Stimulated activated CD4-positive, alpha-beta T cell treated with anti-CD3 and anti-CD28 coated beads, TNF-alpha, amount 100 ng/mL, for 1 hour (primary cell): ENCODE measurements at places on chromosomes 1 and 21.

DNA sequence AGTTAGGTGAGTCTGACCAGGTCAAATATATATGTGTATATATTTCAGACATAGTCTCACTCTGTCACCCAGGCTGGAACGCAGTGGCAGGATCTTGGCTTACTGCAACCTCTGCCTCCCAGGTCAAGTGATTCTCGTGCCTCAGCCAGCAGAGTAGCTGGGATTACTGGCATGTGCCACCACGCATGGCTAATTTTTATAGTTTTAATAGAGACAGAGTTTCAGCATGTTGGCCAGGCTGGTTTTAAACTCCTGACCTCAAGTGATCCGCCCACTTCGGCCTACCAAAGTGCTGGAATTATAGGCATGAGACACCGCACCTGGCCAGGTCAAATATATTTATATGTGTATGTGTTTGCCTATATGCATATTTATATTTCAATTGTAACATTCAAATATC lies 581.5 kb upstream of the B3GALT2 start:
- no peak for DNase-seq

DNA sequence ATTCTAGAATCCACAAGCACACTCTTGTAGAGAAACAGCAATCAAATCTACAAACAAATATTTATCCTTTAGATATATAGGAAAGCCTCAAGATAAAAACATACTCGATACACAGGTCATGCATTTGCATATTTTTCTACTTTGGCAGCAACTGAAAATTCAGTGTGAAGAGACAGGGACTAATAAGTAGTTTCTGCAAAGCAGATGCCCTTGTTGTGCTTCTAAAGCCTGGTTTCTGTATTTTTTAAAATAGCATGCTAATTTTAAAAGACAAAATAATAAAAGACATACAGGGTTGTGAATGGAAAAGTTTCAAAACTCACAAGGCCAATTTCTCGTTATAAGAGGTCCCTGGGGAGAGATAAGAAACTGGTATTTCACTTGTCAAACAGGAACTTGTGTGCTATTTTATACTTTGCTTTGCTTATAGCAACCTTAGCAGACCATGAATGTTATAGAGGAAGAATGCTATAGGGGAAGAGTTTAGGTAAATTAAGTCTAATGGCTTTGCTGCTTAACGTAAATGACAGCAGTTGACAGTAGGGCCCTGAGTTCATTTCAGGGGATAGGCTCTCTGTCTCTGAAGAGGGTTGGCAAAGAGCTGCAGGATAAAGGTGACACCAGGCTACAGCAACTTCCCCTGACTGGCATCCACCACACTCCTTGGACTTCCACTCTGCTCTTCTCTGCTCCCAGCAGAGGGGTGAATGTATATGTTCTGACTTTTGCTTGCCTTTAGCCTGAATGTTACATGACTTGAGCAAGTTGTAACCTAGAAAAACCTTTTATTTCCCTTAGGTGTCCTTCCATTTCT lies 9.4 kb upstream of the RGS13 start:
- DNase-seq, result no peak

GRCh38 chr1:40479156-40479555 lies 2.1 kb downstream of the ZFP69 start:
- DNase-seq, result no peak

- DNase-seq, result no peak
These were observed 45.9 kb downstream of the MORN1 start for GRCh38 chr1:2345297-2346075.

DNA sequence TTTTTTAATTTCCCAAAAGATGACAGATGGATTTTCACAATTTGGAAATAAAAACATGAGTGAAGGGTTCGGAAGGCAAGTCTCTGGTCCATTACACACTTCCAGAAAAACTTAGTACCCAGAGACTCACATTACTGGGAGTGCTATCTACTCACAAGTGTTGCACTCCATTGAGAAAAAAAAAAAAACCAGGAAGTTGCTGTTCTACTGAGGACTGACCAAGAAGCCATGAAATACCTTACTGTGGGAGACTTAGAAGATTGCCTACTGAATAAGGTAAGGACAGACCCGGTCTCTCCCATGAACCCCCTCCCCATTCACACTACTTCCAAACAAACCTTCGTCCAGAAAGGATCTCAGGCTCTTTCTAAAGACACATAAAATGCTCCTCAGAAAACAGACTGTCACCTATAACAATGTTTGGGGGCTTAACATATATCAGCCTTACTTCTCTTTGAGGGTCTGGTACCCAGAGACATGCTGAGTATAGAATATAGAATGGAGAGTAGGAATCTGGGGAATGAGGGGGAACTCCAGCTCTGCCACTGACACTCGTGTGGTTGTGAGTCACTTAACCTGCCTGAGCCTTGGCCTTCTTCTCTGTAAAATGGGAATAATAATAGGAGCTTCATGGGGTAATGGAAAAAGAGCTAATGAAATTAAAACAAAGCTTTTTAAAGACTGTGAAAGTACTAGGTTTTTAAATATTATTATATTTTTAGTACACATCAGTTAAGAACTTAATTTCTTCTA lies 1.4 kb downstream of the MAB21L3 start:
- DNase-seq, result no peak
